ENCODE measurements at places on chromosomes 7 and 10. TPM values are rescaled to one million over a fixed set of nuclear protein-coding genes. Genes with fewer than 3 reads are reported as not detected.

Gene PRSS37
- total RNA-seq: not detected

Gene HOXA4
- 0.88 TPM for total RNA-seq

Gene GPR37
- total RNA-seq: 0.95 TPM

Gene TFR2
- total RNA-seq: not detected

Gene CDHR3
- total RNA-seq: 0.58 TPM

Gene PRPS1L1
- not detected for total RNA-seq

Gene CALHM1
- total RNA-seq: not detected

Gene OR2A2
- total RNA-seq: not detected

Gene OPN4
- 0.02 TPM for total RNA-seq

Gene GNAI1
- 71.9 TPM for total RNA-seq

Measured in H4 (cell line).